Stimulated activated CD4-positive, alpha-beta T cell treated with anti-CD3 and anti-CD28 coated beads, Interleukin-2, amount 100 ng/mL, for 24 hours (primary cell): ENCODE measurements at places on chromosomes 6 and 20.

GRCh38 chr20:50313827-50314677 lies 123.4 kb downstream of the CEBPB start:
- no peak for DNase-seq

- DNase-seq: no peak
Observed at GRCh38 chr20:5822569-5822968, 72.4 kb downstream of the SHLD1 start.

- DNase-seq: no peak
Observed at GRCh38 chr6:135535989-135536414, 38.5 kb upstream of the AHI1 start.

GRCh38 chr6:125217369-125217768 lies 63.8 kb downstream of the TPD52L1 start:
- no peak for DNase-seq

DNA sequence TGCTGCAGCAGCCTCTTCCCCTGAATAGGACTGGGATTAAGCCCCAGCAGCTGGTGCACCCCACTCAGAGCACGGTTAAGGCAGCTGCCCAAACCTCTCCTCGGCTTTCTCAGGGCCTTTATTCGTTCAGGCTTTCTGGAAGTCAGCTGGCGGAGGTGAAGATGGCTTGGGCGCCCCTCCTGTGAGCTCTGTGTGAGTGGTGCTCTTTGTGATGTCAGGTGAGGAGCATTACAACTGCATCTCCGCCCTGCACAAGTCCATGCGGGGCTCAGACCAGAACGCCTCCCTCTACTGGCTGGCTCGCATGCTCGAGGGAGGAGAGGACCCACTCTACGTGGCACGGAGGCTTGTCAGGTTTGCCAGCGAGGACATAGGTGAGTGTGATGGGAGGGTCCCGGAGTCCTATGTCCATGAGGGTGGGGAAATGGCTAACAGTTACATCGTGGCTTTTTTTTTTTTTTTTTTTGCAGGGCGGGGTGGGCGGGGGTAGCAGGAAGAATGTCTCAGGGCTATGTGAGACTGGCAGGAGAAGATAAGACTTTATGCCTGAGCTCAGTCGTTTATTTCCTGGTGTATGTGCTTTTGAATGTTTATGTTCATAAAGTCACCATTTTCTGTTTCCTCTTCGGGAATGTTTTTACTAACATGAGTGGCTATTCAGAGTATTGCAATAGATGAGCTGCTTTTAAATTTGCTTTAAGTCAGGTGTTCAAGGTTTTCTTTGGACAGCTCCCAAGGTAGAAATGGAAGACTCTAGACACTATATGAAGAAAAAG lies 18.2 kb downstream of the WRNIP1 start:
- DNase-seq: no peak

- no peak for DNase-seq
Observed at GRCh38 chr6:109239651-109240321, 142.5 kb downstream of the CD164 start.

GRCh38 chr6:44049989-44050871 lies 77.0 kb downstream of the MRPL14 start:
- DNase-seq: no peak

GRCh38 chr6:152943260-152943897 lies 39.5 kb downstream of the FBXO5 start:
- no peak for DNase-seq
